Smooth muscle cell of trachea (primary cell): ENCODE measurements at places on chromosomes 5 and 9. TPM values are rescaled to one million over a fixed set of nuclear protein-coding genes. Genes with fewer than 3 reads are reported as not detected.

PRUNE2 gene
- total RNA-seq, result 10.6 and 11.4 TPM in 2 replicates

STPG3 gene
- total RNA-seq, result 0.66 TPM in 1 of 2 replicates, not detected in the other

FGF18 gene
- 0.29 and 0.99 TPM in 2 replicates for total RNA-seq

FAM120A gene
- 115 and 153 TPM in 2 replicates for total RNA-seq

CDH12 gene
- total RNA-seq, result not detected in 2 replicates

TRIM7 gene
- total RNA-seq, result 5.3 and 6.3 TPM in 2 replicates

LRRC19 gene
- total RNA-seq, result not detected in 2 replicates

PCDH12 gene
- 0.15 and 0.17 TPM in 2 replicates for total RNA-seq

SPINK6 gene
- total RNA-seq, result not detected in 2 replicates

TOR2A gene
- 4.1 and 4.5 TPM in 2 replicates for total RNA-seq

PCDHGA2 gene
- total RNA-seq, result 3.3 and 6.6 TPM in 2 replicates

LECT2 gene
- total RNA-seq, result not detected in 2 replicates

LRRC14B gene
- total RNA-seq, result not detected in 2 replicates

HTR1A gene
- not detected in 2 replicates for total RNA-seq

SPINK9 gene
- not detected in 2 replicates for total RNA-seq

SPATA6L gene
- total RNA-seq, result 0.15 and 0.17 TPM in 2 replicates

PCDHA11 gene
- total RNA-seq, result 0.29 and 0.50 TPM in 2 replicates

CXXC5 gene
- total RNA-seq, result 57.9 and 140 TPM in 2 replicates

ABO gene
- not detected in 2 replicates for total RNA-seq

IRX1 gene
- not detected in 2 replicates for total RNA-seq

TAF11L10 gene
- not detected in 2 replicates for total RNA-seq

TRIM36 gene
- 0.29 and 0.33 TPM in 2 replicates for total RNA-seq

WDR70 gene
- 30.8 and 41.6 TPM in 2 replicates for total RNA-seq

AJM1 gene
- total RNA-seq, result 1.6 and 2.2 TPM in 2 replicates

MCTP1 gene
- 4.8 and 15.7 TPM in 2 replicates for total RNA-seq

B4GALT1 gene
- total RNA-seq, result 31.1 and 32.3 TPM in 2 replicates

SLC34A3 gene
- under 0.01 TPM in 1 of 2 replicates, not detected in the other for total RNA-seq

TAF1L gene
- under 0.01 TPM in 2 replicates for total RNA-seq

CCNJL gene
- total RNA-seq, result 0.15 and 0.17 TPM in 2 replicates

SMIM33 gene
- total RNA-seq, result not detected in 2 replicates

ACSL6 gene
- 0.66 TPM in 1 of 2 replicates, not detected in the other for total RNA-seq

TRIO gene
- total RNA-seq, result 296 and 319 TPM in 2 replicates
